ENCODE measurements at places on chromosomes 16 and 17.

GRCh38 chr17:2435181-2435741 is 34.4 kb upstream of the MNT start:
- no peak for DNase-seq

DNA sequence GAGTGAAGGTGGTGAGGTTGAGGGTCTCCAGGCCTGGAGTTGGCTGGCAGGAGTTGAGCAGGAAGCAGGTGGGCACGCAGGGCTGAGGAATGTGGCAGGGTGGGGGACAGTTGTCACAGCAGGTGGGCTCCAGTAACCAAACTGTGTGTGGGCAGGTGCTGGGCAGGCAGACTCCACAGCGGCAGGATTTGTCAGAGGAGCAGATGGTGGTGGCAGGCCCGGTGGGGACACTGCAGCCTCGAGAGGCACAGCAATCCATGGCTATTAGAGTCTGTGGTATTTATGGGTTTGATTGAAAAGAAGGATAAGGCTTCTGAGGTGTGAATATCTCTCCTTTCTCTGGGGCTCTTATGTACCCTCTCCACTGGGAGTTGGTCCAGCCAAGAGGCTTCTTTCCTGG is at the start of gene KRTAP3-3:
KRTAP3-3 (minus strand) TSS at position 326 of the 400 bp plus-strand sequence; CDS start at position 259, 67 bp downstream.
- DNase-seq: no peak

- DNase-seq: peak; percentile 5
Observed at GRCh38 chr16:27430923-27431484, 29.0 kb downstream of the IL21R start.

DNA sequence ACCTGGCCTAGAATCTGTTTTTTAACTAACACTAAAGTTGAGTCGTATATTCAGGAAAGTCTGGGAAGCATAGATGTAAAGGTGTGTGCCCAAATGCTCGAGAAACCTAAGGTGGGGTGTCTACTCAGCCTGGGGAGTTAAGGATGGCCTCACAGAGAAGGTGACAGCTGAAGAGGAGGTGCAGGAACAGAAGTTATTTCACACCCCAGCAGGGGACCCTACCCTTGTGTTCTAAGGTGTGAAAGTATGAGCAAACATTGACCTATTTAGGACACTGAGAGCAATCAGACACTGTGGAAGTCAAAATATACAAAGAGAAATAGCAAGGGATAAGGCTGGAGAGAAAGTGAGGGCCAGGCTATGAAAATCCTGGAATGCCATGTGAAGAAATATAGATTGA is 49.0 kb upstream of the DHX40 start:
- no peak for DNase-seq

DNA sequence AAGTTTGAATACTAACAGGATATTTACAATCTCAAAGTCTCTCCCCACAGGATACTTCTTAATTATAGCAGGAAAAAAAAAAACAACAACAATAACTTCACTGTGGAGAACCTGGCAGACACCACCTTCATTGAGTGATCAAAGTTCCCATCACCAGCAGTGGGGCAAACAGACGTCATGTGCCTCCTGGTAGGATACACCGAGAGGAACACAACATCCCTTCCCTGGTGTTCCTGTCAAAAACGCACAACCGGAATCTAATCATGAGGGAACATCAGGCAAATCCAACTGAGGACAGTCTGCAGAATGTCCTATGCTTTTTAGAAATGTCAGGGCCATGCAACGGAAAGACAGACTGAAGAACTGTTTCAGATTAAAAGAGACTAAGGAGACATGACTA is 80.0 kb downstream of the ZFHX3 start:
- DNase-seq: no peak

DNA sequence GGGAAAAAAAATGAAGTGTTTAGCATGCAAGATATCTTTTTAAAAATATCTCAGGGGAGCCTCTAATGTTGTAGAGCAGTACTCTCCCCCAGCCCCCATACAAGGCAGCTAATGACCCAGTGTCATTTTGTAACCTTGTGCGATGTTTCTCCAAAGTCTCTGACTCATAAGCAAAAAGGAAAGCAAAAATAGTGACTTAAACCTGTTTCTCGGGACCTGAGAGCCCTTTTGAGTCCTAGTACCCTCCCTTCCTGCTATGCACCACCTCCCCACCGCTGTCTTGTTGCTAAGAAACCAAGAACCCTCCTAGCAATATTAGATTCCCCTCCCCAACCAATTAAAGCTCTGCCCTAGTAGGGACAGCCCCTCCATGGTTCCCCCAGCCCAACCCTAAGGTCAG is 2.8 kb downstream of the MYCBPAP start:
- no peak for DNase-seq

- no peak for DNase-seq
Observed at GRCh38 chr16:22359679-22360078, 14.7 kb downstream of the CDR2 start.

DNA sequence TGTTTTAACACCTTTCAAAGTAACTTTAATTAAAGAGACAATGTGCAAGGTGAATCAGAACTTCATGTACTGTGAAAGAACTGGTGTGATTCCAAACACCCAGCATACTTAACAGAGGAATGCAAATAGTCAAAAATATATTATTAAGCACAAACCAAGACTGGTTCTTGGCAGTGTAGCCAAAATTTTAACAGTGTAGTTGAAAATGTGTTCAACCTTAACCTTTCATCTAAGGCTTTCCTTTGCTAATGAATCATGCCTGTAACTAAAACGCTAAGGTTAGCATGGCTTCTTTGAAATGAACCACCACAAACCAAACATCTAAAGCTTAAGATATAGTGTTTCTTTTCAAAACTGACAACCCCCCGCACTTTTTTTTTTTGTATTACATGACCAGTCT is 146.3 kb upstream of the AXIN2 start:
- no peak for DNase-seq

DNA sequence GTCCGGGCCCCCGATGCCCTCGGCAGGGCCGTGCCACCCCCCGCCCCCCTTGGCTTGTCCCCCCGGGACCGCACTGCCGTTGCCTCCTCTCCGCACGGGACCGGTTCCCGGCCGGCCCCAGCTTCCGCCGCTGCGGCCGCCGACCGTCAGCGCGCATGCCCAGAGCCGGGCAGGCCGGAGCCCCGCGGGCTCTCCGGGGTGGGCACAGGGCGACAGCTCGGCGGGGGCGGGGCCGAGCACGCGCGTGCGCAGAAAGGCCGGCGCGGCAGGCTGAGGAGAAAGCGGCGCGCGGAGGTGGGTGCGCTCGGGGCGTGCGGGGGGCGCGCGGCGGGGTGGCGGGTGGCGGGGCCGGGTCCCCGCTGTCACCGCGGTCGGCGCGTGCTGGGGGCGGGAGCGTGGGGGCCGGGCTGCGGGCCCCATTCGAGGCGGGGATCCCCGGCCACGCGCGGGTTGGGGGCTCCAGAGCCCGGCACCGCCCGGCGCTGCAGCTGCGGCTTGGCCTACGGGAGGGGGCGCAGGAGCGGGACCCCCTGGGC is at the start of gene TBC1D24:
TBC1D24 (plus strand) TSS at position 251 of the 536 bp plus-strand sequence. CDS start 21,022 bp downstream, outside the sequence.
- peak; percentile 67 for DNase-seq

GRCh38 chr17:8940866-8941471 is 24.5 kb downstream of the PIK3R5 start:
- no peak for DNase-seq

- no peak for DNase-seq
Observed at GRCh38 chr17:22517716-22518115, 825.4 kb downstream of the KCNJ18 start.

DNA sequence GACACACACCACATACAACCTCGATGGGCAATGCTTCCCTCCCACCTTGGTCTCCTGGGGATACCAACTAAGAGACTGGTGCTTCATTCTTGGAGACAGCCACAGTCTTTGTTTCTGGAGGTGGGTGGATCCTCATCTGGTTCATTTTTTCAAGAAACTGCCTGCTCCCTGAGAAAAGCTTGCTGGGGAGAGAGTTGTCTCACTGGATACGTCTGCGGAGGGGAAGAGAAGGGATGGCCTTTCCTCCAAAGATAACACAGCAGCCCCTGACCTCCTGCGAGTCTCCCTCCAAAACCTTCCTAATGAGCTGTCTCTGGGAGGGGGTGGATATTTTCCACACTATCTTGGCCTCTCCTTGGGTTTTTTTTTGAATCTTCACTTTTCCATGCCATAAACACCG is 221.2 kb downstream of the SOX9 start:
- DNase-seq: no peak

DNA sequence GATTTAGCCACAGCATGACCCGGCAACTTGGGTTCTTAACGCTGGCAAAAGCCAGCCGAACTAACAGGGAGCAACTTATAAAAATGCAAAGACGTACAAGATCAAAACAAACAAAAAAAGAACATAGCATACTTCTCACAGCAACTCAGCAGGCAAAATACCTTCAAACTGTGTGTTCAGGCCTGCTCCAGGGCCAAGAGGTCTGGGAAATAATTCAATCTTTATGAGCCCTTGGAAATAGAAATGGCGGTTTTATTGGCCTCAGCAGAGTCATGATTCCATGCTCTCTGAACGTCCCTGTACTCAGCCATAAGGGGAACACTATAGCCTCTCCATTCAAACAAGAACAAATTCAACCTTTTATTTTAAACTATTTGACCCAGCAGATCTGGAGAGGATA is 101.3 kb upstream of the C17orf78 start:
- DNase-seq: no peak

DNA sequence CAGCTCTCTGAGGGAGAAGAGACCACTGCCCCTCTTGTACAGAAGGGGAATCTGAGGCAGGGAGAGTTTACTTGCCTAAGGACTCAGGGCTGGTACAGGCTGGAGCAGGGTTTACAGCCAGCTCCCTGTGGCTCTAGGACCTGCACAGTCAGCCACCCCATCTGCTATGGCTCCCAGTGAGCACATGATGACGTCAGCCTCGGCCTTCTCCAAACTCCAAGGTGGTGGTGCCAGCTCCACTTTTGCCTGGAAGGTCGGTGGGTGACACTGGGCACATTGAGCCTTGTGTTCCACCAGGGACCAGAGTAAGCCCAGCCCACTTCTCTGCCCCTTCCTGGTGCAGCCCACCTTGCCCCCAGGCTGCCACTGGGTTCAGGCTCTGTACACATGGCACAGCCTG is 202.2 kb downstream of the ENGASE start:
- no peak for DNase-seq

- peak; percentile 27 for DNase-seq
Observed at GRCh38 chr17:72556944-72557826, 436.4 kb downstream of the SOX9 start.

DNA sequence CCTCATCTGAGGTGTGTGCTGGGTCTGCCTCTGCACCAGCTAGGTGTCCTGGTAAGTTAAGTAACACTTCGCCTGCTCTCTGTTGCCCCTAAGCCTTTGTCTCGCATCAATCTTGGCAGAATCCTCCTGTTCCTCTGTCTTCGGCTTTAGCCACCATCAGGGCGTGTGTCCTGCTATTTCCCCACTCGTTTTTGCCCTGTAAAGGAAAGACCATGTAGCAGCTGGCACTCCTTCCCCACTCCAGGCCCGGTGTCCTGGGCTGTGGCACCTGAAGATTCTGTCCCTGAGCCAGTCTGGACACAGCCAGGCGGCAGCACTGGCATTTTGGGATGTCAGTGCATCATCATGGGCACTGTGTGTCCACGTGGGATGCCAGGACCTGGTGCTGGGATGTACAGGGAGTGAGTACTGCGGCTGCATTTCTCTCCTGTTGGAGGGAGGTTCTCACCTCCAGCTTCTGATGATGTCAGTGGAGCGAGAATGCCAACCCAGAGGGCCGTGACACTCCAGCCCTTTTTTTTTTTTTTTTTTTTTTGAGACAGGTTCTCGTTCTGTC is 26.2 kb upstream of the FOXK2 start:
- DNase-seq: no peak

DNA sequence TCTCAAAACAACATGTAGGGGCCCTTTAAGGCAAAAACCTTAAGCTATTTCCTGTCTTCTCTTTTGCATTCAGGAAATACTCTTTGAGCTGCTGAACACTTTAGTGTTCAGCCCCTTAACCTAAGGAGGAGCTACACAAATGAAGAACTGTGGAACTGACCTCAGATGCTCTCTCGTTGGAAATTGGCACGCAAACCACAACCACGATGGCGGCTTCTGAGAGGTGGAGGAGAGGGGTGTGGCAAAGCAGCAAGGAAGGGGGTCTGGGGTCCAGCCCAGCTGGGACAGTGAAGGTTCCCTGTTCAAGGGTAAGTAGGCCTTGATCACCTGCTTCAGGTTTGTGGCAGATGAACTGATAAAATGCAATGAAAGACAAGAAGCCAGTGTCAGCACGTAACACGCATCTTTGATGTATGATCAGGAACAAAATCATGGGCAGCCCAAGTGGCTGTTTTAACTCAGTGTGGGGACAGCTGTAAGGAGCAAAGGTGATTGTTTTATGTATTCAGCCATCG is 291.6 kb upstream of the TNRC6C start:
- peak; percentile 38 for DNase-seq

DNA sequence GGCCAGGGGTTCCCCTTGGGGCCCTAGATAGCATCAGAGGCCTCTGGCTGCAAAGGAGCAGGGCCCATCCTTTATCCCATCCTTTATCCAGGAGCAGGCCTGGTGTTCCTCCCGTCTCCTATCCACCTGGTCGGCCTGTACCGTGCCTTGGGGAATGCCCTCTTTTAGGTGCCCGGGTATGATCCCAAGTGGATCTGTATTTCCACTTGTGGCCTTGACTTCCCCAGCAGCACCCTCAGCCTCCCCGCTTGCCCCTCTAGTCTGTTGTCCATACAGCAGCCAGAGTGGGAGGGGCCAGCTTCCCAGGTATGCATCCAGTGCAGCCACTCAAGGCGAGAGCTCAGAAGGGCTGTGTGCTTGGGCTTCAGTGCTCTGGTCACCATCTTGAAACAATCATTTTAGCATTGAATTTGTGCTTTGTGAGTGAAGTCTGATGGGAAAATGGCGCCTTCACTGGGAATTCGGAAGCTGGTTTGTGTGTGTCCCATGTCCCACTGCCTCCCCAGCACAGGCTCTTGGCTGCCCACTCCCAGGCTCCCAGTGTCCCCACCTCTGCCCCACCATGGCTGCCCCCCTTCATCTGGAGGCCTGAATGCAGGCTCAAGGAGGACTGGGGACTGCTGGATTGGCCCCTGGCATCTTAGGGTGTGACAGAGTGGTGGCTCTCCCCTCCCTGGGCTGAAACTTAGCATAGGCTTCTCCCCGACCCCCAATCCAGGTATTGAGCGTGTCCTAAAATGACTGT is 3.3 kb upstream of the RNF112 start:
- DNase-seq: no peak

DNA sequence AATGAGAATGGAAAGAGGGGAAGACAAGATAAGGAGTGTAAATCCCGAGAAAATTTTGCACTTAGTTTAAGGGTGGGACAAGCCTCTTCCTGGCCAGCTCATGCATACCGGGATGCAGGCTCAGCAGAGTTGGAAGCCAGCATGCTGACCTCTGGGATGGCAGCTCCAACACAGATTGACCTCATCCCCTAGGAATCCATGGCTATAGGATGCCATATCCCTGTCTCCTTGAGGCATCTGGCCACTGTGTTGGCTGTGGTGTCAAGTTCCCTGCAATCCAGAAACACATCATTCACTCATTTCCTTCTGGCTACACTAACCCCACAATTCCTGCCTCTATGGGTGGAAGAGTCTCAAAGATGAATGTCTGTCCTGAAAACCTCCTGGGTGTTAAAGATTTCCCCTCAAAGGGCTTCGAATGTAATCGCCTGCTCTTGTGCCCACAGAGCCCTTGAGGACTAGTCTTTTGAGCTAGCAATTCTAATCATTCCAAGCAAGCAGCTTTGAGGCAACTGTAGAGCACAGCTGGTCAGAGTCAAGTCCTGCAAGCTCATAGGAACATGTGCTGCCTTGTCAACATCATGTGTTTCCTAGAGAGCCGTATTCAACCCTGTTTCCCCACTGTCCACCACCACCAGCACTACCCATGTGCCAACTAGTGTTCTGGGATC is 141.4 kb downstream of the PMP22 start:
- DNase-seq: no peak

- peak; percentile 59 for DNase-seq
Observed at GRCh38 chr16:29148867-29149272, 164.0 kb downstream of the LAT start.

- DNase-seq: no peak
Observed at GRCh38 chr17:2898255-2898926, 102.2 kb downstream of the RAP1GAP2 start.

- DNase-seq: no peak
Observed at GRCh38 chr16:14292051-14292825, 221.1 kb downstream of the MRTFB start.
